Left renal pelvis (tissue), 4 donors: ENCODE measurements at places on chromosomes 6 and 20. TPM values are rescaled to one million over a fixed set of nuclear protein-coding genes. Genes with fewer than 3 reads are reported as not detected.

DNA sequence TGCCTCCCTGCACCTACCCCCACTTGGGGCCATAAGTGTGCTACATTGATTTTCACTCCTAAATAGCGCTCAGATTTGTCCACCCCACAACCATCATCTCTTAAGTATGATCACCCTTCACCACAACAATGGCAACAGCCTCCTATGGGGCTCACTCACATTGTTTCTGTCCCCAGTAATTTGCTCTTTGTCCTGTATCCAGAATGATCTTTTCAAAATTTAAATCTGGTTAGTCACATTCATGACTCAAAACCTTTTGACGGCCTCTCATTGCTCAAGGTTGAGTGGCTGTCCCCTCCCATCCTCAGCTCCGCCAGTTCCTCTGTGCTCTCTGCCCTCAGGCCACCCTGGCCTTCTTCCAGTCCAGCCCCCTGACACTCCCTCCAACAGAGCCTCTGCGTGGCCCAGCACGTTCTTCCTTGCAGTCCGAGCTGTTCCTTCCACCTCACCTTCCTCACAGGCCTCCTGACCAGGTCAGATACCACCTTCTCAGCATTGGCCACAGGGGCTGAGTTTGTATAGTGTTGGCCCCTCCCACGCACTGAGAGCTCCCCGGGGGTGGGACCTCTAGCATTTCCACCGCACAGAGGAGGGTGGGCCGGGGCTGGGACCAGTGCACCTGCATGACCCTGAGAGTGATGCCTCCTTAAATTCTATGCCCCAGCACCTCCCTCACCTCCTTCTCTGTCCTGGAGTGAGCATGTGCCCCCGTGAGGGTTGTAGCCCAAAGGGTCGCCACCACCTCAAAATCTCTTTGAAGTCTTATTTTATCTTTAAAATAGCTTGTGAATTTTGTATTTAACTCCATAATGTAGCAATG, 2.4 kb upstream of the PPP1R3G start:
- no peak for DNase-seq

GRCh38 chr6:124963416-124963785, 1.2 kb downstream of the RNF217 start:
- no peak for DNase-seq

- no peak for DNase-seq
Observed at GRCh38 chr20:9909167-9909566, 70.3 kb upstream of the PAK5 start.

- DNase-seq: no peak
Observed at GRCh38 chr20:53434662-53435061, 159.0 kb downstream of the ZNF217 start.

DNA sequence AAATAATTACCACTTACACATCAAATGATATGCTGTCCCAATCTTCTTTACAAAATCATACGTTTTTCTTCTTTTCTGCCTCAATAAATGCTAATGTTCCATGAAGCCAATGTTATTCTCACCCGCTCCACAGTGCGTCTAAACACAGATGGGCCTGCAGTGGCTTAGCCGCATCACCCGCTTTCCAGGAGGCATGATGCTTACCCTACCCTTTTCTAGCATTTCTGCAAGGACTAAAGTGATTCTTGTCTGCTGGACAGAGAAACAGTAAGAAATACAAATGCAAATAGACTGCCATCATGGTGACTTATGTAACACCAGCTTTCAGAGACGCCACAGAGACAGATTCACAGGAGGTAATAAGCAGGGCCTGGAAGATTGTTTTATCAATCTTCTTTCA, 104.4 kb downstream of the RNASET2 start:
- no peak for DNase-seq

GRCh38 chr6:89045011-89045387, 35.6 kb upstream of the PNRC1 start:
- no peak for DNase-seq

GRCh38 chr6:89310929-89311328, 4.2 kb downstream of the GABRR2 start:
- DNase-seq: no peak

DNA sequence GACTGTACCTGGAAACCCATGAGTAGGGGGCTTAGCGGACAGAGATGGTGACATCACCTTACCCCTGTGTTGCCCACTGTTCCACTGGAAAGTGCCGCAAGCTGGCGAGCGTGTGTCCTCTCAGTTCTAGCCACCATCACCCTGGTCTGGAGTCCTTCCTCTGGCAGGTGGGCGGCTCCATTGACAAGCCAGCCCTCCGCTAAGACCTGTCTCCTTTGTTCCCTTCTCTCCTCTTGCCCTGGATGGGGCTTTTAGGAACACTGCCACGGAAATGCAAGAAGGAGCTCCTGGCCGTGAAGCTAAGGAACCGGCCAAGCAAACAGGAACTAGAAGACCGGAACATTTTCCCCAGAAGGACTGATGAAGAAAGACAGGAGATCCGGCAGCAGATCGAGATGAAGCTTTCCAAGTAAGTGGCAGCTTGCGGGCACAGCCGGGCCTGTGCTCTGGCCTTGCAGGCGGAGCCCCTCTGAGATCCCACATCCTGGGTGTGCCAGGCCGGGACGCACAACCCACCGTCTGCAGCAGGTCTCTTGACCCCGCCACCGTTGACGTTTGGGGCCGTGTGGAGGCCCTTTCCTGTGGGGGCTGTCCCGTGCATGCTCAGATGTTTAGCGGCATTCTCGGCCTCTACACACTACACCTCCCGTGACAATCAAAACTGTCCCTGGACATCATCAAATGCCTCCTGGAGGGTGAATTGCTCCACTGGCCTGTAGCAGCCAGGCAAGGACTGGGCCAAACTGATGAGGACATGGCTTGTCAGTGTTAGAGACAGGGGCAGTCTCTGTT, 127.5 kb downstream of the SYCP2 start:
- DNase-seq: no peak

GRCh38 chr20:4029505-4030467, 14.4 kb upstream of the RNF24 start:
- no peak for DNase-seq

GRCh38 chr6:107811591-107812218, 12.4 kb downstream of the SCML4 start:
- DNase-seq: no peak

GRCh38 chr6:108437821-108438220, 122.9 kb upstream of the FOXO3 start:
- no peak for DNase-seq

- DNase-seq: peak; percentile 73
Observed at GRCh38 chr6:43668151-43669028, 19.2 kb downstream of the MRPS18A start.

DNA sequence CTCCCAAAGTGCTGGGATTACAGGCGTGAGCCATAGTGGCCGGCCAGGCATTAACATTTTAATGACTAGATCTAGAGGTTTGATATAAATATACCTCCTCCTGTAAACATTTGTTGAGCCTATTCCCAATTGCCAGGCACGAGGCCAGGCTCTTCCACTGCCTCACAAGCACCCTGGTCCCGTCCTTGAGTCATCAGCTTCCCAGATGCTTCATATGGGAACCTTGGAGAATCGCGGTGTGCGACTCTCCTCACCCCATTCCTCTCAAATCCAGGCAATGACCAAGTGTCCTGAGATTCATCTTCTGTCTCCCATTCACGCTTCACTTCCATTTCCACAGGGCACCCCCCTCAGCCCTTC, 35.9 kb upstream of the PIM1 start:
- DNase-seq: no peak

GRCh38 chr6:134466771-134467525, 149.0 kb upstream of the SGK1 start:
- no peak for DNase-seq

DNA sequence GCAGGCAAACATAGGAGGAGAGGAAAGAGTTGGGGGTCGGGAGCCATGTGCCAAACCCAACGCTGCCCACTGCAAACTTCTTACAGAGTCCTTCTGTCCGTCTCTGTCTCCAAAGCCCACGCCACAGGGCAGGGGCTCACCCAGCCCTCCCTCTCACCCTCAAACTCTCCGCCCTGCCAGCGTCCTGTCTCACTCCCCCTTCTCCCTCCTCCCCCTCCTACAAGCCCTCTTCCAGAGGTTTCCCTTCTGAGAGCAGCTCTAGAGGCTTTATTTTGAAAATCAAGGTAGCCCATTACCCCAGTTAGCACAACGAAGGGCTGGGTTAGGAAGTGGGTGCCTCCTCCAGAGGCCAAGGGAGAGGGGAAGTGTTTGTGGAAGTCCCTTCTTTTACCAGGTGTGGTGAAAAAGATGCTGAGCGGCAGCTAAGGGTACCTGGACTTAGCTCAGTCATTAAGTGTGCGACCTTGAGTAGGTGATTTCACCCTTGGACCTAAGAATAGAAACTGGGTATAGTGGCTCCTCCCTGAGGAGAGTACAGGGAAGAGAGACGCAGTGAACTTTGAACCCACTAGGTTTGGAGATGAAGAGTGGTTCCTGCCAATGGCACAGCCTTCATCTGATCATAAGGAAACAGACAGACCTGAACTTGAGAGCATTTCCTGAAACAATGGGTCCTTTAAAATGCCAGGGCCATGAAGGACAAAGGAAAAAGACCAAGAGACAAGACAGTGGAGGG, 123.8 kb downstream of the BANF2 start:
- DNase-seq: no peak

- no peak for DNase-seq
Observed at GRCh38 chr6:109290143-109290931, 91.9 kb downstream of the CD164 start.

GRCh38 chr20:62193079-62194025, 10.5 kb downstream of the MTG2 start:
- no peak for DNase-seq

DNA sequence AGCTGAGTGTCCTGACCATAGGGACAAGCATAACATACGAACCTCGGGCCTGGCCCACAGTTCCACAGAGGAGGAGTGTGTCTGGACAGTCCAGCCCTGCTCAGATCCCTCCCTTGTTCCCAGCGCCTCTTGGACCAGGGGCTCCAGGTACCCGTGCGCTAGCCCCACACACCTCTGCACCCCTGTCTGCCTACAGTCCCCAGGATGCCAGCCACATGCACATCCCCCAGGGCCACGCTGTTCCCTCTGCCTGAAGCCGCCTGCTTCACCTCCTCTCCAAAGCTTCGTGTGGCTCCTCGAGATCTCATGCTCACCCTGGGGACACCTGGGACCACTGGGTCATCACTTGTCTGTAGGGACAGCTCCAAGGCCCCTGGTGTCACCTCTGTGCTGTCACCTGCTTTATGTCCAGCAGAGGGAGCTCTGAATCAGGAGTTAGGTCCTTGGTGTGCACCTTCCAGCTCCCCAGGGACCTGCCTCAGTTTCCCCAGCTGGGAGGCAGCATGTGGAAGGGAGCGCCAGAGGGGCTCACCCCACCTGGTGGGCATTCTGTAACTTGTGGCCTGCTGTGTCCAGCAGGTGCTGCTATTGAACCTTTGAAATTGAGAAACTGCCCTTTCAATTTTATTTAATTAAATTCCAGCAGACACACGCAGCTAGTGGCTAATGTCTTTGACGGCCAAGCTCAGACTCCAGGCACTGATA, 7.3 kb upstream of the YTHDF1 start:
- no peak for DNase-seq

- no peak for DNase-seq
Observed at GRCh38 chr20:50892394-50892793, 38.8 kb downstream of the ADNP start.

GRCh38 chr6:69987550-69987949, 121.2 kb downstream of the COL19A1 start:
- no peak for DNase-seq

DNA sequence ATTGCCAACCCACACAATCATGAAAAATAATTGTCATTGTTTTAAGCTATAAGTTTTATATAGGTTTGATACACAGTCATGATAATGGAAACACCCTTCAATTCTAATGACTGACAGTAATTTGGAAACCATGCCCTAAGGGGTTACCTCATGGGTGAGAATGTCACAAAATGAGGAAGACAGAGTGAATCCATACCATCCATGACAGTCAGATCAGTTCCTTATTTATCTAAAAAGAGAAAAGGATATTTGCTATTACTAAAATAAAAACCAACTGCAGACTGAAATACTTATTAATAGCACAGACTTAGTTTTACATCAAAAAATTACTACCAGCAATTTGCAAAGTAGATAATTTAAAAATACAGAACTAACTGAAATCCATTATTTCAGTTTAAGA, 437.8 kb downstream of the UTRN start:
- DNase-seq: no peak

DNA sequence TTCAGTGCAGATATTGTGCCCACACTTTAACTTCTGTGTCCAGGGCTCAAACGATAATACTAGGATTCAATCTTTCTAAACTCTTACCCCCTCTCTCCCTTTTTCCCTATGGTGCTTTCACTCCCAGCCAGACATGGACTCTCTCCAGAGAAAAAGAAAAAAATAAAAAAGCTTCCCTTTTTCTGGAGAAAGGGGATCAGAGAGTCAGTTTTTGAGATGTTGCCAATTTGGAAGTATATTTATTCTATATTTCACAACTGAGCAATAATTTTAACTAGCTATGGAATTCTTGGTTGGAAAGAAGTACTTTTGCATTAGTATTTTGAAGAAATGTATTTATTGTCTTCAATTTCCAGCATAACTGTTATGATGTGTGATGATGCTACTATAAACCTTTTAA, 72.2 kb upstream of the ZFP64 start:
- DNase-seq: no peak

DNA sequence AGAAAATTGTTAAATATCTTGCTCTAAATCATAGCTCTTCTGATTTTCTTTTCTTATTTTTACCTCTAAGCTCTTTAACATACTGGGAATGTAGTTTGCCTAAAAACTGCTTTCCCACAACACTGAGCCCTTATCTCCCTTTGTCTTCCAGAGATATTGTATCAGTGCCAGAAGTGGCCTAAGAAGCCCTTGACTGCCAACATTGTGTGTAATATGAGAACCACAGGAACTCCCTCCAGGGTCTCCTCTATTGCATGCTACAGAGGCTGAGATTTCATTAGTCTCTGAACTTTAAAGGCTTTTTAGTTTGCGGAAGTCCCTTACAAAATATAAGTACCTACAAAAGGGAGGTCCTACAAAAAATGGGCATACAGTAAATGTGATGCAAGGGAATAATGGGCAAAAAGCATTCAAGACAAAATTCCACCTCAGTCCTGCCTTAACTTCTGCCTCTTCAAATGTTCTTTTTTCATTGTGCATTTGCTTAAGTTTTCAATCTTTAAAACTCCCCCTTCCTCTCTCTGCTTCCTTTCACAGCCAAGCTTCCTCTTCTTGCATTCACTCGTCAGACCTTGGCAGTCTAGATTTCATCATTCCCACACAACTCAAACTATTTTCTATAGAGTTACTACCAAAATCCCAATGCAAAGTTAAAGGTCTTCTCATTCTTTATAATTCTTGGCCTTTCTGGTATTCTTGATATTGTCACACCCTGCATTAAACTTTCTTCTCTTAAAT, 76.5 kb downstream of the ADGRG6 start:
- DNase-seq: no peak

Gene SNAP25
- 5.9 TPM for polyA plus RNA-seq

Gene COL9A1
- polyA plus RNA-seq: 29.4 TPM

Gene KCNB1
- polyA plus RNA-seq: 0.63 TPM

Gene GLP1R
- polyA plus RNA-seq: 0.84 TPM

Gene CDSN
- polyA plus RNA-seq: not detected

Gene CFAP61
- 0.12 TPM for polyA plus RNA-seq

Gene RAB44
- polyA plus RNA-seq: not detected

Gene HS3ST5
- 0.66 TPM for polyA plus RNA-seq

Gene ADGRF1
- 50.1 TPM for polyA plus RNA-seq

Gene AKAP7
- polyA plus RNA-seq: 16.2 TPM

Gene GHRH
- not detected for polyA plus RNA-seq

Gene ACTL10
- 0.26 TPM for polyA plus RNA-seq

Gene PNLDC1
- polyA plus RNA-seq: 0.13 TPM

Gene PGC
- polyA plus RNA-seq: not detected

Gene PHF10
- 113 TPM for polyA plus RNA-seq

Gene PROKR2
- polyA plus RNA-seq: not detected

Gene DAAM2
- 24.0 TPM for polyA plus RNA-seq

Gene GUCA1A
- polyA plus RNA-seq: 0.32 TPM

Gene PDCD2
- polyA plus RNA-seq: 88.9 TPM

Gene ZBTB46
- polyA plus RNA-seq: 16.1 TPM
